ENCODE measurements at places on chromosomes 12 and 14. TPM values are rescaled to one million over a fixed set of nuclear protein-coding genes. Genes with fewer than 3 reads are reported as not detected.

- no peak for DNase-seq
Observed at GRCh38 chr12:59282999-59283398, 312.8 kb upstream of the SLC16A7 start.

Gene ASB2
- not detected for total RNA-seq

DNA sequence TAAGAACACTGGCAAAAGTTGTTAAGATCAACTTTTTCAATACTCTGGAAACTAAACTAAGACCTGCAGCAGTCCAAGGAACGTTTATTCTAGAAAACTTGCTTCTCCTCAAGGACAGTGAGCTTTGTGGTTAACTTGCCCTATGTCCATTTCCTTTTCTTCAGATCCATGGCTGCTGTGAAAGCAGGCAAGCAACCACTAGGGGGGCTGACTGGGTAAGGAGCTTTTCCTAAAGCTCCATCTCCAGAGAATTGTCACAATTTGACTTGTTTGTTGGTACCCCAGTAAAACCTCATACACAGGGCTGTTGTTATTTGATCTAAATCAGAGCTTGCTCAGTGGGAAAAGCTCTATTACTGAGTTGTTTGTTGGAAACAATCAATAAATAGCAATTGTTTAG lies 10.1 kb upstream of the RPL10L start:
- no peak for DNase-seq

Gene CTSG
- total RNA-seq, result not detected

Gene ZDHHC22
- under 0.01 TPM for total RNA-seq

Gene ZCRB1
- total RNA-seq, result 22.4 TPM

Gene PPP1R36
- 0.40 TPM for total RNA-seq

Gene RIMBP2
- not detected for total RNA-seq

Gene PARP11
- total RNA-seq, result 6.5 TPM

Gene AMIGO2
- 1.5 TPM for total RNA-seq

DNA sequence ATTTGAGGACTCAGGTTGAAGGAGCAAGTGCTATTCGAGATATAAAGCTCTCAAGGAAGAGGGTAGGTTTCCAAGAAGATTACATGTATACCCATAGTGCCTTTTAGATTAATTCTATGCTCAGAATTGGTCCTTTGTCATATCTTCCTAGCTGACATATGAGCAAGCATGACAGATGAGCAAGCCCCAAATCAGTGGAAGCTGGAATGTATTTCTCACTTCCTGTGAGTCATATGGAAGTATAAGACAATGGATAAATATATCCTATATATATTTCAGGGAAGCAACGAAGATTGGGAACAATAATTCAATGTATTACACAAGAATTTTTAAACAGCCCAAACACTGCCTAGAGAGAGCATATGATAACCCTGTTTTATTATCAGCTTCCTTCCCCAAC lies 674.1 kb upstream of the ATXN7L3B start:
- peak; percentile 9 for DNase-seq

Gene OASL
- 0.22 TPM for total RNA-seq

Gene CEBPE
- total RNA-seq, result not detected

- no peak for DNase-seq
Observed at GRCh38 chr12:30626847-30627246, 68.8 kb downstream of the IPO8 start.

DNA sequence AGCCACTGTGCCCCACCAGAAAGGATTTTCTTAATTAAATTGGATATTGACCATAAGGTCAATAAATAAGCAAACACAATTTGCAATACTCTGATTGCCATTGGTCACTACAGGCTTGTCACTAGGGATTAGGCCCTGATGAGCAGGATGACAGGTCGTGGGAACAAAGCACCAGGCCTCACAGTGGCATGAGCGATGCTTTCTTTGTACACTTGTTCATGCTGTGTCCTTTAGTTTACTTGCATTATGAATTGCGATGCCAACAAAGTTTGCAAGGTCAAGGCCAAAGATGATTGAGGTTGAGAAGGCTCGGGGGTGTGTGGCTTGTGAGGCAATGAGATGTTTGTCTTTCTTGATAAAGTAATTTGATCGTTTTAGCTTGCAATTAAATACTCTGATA lies 136.0 kb downstream of the TTC8 start:
- DNase-seq, result no peak

GRCh38 chr14:91929700-91930099 lies 17.8 kb downstream of the FBLN5 start:
- no peak for DNase-seq

Gene CNPY2
- total RNA-seq, result 55.6 TPM

- no peak for DNase-seq
Observed at GRCh38 chr14:69632164-69632563, 20.8 kb downstream of the SUSD6 start.

Gene TAS2R9
- total RNA-seq, result not detected

GRCh38 chr14:58707949-58708348 lies 70.2 kb downstream of the DACT1 start:
- DNase-seq, result no peak

DNA sequence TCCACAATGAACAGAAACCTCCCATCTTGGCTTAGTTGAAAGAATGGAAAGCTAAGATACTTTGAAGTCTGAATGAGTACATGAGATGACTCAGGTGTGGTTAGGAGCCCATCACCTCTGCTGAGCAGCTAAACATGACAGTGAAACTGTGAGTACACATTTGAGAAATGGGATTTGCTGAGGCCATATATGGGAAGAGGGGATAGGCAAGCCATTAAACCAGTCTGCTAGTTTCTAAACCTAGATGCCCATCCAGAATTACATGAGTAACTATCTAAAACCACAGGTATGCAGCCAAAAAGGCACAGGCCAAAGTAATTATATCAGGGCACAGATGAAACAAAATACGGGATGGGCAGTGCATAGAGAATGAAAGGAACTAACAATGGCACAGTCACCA lies 41.2 kb downstream of the NKX2-1 start:
- DNase-seq, result no peak
